ENCODE measurements at places on chromosomes 2 and 18. TPM values are rescaled to one million over a fixed set of nuclear protein-coding genes. Genes with fewer than 3 reads are reported as not detected.

TSPYL6 gene
- total RNA-seq: 0.10 TPM

FSIP2 gene
- total RNA-seq: 0.33 TPM

CFAP210 gene
- total RNA-seq: not detected

SAG gene
- not detected for total RNA-seq

LINC00305 gene
- total RNA-seq: not detected

AQP12A gene
- total RNA-seq: not detected

Data from vein endothelial cell (primary cell).